ENCODE measurements at places on chromosomes 1 and 21. TPM values are rescaled to one million over a fixed set of nuclear protein-coding genes. Genes with fewer than 3 reads are reported as not detected.

The CFHR4 gene
- total RNA-seq = not detected

The MMP23B gene
- 1.2 TPM for total RNA-seq

DNA sequence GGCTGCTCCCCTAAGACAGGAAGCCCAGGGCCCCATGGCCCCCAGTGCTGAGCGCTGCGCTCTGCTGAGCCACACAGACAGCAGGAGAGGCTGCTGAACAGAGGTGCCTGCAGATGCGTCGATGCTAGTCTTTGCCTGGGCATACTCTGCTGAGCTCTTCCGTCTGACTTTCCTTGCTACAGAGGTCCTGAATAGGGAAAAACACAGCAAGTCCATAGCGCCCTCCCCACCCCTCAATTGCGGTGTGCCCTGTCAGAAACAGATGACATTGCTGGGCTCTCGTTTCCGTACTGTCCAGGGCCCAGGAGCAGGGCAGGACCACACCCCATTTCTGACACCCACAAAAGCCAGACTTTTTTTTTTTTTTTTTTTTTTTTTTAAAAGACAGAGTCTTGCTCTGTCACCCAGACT is 252.5 kb downstream of the SDCCAG8 start:
- H3K27me3 ChIP-seq = no peaks in the 10 kb centered on the region
- H3K4me1 ChIP-seq = peaks cover 47% of the 10 kb centered on the region
- H3K4me3 ChIP-seq = peak overlapping the region; percentile 66
- H3K27ac ChIP-seq = peak overlapping the region; percentile 92
- peaks cover 33% of the 10 kb centered on the region for H3K36me3 ChIP-seq

The GPATCH2 gene
- 10.0 TPM for total RNA-seq

The SYT14 gene
- total RNA-seq = not detected

GRCh38 chr1:58515794-58516401 is 30.6 kb downstream of the OMA1 start:
- no peaks in the 10 kb centered on the region for H3K27me3 ChIP-seq
- no peak overlapping the region for H3K4me3 ChIP-seq
- peaks cover 28% of the 10 kb centered on the region for H3K36me3 ChIP-seq
- peaks cover 12% of the 10 kb centered on the region for H3K4me1 ChIP-seq
- DNase-seq = no peak

GRCh38 chr1:26717017-26717491 is 21.2 kb downstream of the ARID1A start:
- no peaks in the 10 kb centered on the region for H3K27me3 ChIP-seq
- H3K4me3 ChIP-seq = no peak overlapping the region
- peaks cover 82% of the 10 kb centered on the region for H3K4me1 ChIP-seq
- peak overlapping the region; percentile 11 for H3K27ac ChIP-seq
- H3K36me3 ChIP-seq = peaks cover 38% of the 10 kb centered on the region

The LPAR3 gene
- total RNA-seq = 0.47 TPM

- no peaks in the 10 kb centered on the region for H3K27me3 ChIP-seq
- peak overlapping the region; percentile 25 for H3K4me3 ChIP-seq
- DNase-seq = no peak
- H3K27ac ChIP-seq = peak overlapping the region; percentile 83
Measured at GRCh38 chr1:228087771-228088251, 5.3 kb downstream of the ARF1 start.

DNA sequence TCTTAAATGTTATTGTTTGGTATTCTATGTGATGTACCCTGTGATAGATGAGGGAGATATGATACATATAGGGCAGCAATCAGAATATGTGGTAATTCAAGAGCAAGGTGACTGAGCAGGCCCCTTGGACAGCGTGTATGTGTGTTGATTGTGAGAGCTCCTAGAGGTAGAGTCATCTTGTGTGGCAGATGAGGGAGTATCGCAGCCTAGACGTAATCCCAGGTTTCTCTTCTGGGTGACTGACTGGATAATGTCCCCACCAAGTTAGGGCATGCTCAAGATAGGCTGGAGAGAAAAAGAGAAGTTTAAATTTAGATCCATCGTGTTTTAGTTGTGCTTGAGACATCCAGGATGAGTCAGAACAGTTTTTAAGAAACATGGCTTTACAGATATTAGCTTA is 185.3 kb downstream of the ZP4 start:
- no peaks in the 10 kb centered on the region for H3K36me3 ChIP-seq
- H3K4me3 ChIP-seq = no peak overlapping the region
- H3K27ac ChIP-seq = no peak overlapping the region
- no peak for DNase-seq
- H3K27me3 ChIP-seq = no peaks in the 10 kb centered on the region
- H3K4me1 ChIP-seq = no peaks in the 10 kb centered on the region

The ZNF648 gene
- not detected for total RNA-seq

DNA sequence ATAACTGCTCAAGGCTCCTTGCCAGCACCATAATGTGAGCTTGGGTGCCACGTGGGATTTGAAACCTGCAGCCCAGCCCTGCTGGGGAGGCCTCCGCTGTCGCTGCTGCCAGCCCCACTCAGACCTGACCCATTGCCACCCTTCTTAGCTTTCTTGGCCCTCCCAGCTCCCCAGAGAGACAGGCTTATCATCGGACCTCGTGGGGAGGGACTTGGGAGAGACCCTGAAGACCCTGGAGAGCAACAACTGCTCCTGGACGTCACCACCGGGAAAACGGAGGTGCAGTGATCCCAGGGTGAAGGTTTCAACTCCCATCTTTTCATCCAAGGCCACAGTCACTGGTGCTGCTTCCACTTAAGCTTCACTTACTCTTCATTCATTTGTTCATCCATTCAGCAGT is 596.1 kb downstream of the PTPRU start:
- no peak overlapping the region for H3K4me3 ChIP-seq
- no peak overlapping the region for H3K27ac ChIP-seq
- no peaks in the 10 kb centered on the region for H3K4me1 ChIP-seq
- peaks cover 3% of the 10 kb centered on the region for H3K27me3 ChIP-seq
- H3K36me3 ChIP-seq = no peaks in the 10 kb centered on the region

The ATP5PO gene
- total RNA-seq = 205 TPM

The FNDC10 gene
- total RNA-seq = 4.4 TPM

GRCh38 chr1:7407544-7407895 is 363.6 kb upstream of the VAMP3 start:
- H3K36me3 ChIP-seq = no peaks in the 10 kb centered on the region
- H3K4me3 ChIP-seq = no peak overlapping the region
- H3K4me1 ChIP-seq = no peaks in the 10 kb centered on the region
- no peaks in the 10 kb centered on the region for H3K27me3 ChIP-seq
- no peak overlapping the region for H3K27ac ChIP-seq

The HHAT gene
- total RNA-seq = 0.64 TPM

The F11R gene
- total RNA-seq = 13.5 TPM

The SNAP47 gene
- total RNA-seq = 35.3 TPM

The ZNF697 gene
- total RNA-seq = 0.47 TPM

The GJA8 gene
- not detected for total RNA-seq

- no peak for DNase-seq
- peaks cover 27% of the 10 kb centered on the region for H3K27me3 ChIP-seq
- H3K27ac ChIP-seq = no peak overlapping the region
- H3K4me1 ChIP-seq = no peaks in the 10 kb centered on the region
Measured at GRCh38 chr21:29939104-29939923, 482 bp downstream of the GRIK1 start.

- H3K27ac ChIP-seq = no peak overlapping the region
- DNase-seq = no peak
- H3K4me1 ChIP-seq = no peaks in the 10 kb centered on the region
- no peaks in the 10 kb centered on the region for H3K36me3 ChIP-seq
- no peak overlapping the region for H3K4me3 ChIP-seq
- no peaks in the 10 kb centered on the region for H3K27me3 ChIP-seq
Measured at GRCh38 chr1:202107321-202107761, 15.4 kb upstream of the GPR37L1 start.

- H3K27me3 ChIP-seq = peaks cover 3% of the 10 kb centered on the region
- H3K4me3 ChIP-seq = no peak overlapping the region
- H3K4me1 ChIP-seq = no peaks in the 10 kb centered on the region
Measured at GRCh38 chr1:185906186-185906585, 172.0 kb downstream of the HMCN1 start.

GRCh38 chr1:39928809-39929587 is 25.9 kb upstream of the MFSD2A start:
- H3K27ac ChIP-seq = no peak overlapping the region
- no peak for DNase-seq
- H3K27me3 ChIP-seq = peaks cover 2% of the 10 kb centered on the region

The KIF21B gene
- 155 TPM for total RNA-seq

The CLCA1 gene
- not detected for total RNA-seq

DNA sequence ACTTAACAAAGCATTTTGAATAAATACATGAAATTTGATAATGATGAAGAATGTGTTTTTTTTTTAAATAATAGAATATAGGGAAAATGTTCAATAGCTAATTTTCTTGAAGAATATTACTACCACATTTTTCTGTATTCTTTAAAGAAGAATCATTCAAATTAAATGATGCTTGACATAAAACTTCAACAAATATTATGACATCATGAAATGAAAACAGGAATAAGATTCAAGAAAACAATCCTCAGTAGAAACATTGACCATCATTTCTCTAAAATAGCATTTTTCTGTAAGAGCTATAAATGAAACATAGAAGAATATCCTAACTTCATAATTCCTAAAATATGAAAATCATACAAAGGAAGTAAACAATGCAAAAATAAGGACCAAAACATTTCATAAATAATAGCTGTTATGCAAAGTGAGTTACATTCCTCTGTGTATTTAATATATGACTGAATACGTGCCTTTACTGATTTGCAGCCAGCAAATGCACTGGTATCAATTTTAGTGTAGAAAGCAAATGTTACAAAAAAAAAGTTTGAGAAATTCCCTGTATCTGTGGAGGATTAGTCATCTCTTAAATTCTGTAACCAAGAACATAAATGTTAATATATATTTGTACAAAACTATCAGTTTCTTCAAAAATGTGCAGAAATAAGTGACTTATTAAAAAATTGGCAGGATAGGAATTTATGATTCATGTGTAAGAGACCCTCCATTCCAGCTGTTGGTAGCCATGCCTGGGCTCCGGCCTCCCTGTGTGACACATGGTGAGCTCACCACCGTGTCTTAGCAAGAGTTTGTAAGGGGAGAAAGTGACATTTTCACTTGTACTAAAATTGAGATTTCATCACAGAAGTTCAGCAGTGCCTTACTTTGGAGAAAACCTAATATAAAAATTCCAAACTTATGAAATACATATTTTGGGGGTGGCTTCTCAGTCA is 15.0 kb upstream of the PTPN14 start:
- H3K27me3 ChIP-seq = peaks cover 39% of the 10 kb centered on the region
- no peaks in the 10 kb centered on the region for H3K4me1 ChIP-seq
- H3K27ac ChIP-seq = no peak overlapping the region
- H3K36me3 ChIP-seq = no peaks in the 10 kb centered on the region
- no peak overlapping the region for H3K4me3 ChIP-seq

DNA sequence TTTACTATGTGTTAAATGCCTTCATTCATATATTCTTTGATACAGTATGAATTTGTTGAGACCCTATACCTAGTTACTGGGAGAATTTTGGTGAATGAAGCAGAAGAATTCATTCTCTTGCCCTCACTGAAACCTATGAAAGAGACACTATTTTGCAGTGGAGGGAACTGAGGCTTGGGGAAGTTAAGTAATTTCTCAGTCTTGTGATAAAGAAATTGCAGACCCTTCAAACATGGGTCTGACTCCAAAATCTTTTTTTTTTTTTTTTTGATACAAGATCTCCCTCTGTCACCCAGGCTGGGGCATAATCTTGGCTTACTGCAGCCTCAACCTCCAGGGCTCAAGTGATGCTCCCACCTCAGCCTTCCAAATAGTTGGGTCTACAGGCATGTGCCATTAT is 132.1 kb downstream of the DNM3 start:
- H3K36me3 ChIP-seq = no peaks in the 10 kb centered on the region
- H3K4me1 ChIP-seq = no peaks in the 10 kb centered on the region
- H3K27ac ChIP-seq = no peak overlapping the region
- H3K27me3 ChIP-seq = peaks cover 14% of the 10 kb centered on the region
- no peak overlapping the region for H3K4me3 ChIP-seq
- DNase-seq = no peak

DNA sequence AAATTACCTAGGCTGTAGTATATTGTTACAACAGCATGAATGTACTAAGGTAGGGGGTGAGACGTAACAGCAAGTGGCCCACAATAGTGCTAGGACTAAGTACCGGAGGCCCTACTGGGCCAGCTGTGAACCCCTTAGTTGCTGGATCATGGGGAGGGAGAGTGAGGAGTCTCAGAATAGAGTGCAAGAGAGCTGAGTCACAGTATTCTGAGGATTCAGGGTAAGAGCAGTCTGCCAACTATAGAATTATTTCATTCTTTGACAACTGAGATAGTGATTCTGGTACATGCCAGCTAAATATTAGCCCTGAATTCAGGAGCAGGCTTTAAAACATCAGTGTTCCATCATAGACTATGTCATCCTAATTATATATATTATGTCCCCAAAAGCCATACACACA is 218.7 kb downstream of the TM2D1 start:
- H3K27ac ChIP-seq = no peak overlapping the region
- H3K27me3 ChIP-seq = peaks cover 14% of the 10 kb centered on the region
- no peaks in the 10 kb centered on the region for H3K4me1 ChIP-seq
- no peaks in the 10 kb centered on the region for H3K36me3 ChIP-seq

The ARHGEF10L gene
- total RNA-seq = not detected

DNA sequence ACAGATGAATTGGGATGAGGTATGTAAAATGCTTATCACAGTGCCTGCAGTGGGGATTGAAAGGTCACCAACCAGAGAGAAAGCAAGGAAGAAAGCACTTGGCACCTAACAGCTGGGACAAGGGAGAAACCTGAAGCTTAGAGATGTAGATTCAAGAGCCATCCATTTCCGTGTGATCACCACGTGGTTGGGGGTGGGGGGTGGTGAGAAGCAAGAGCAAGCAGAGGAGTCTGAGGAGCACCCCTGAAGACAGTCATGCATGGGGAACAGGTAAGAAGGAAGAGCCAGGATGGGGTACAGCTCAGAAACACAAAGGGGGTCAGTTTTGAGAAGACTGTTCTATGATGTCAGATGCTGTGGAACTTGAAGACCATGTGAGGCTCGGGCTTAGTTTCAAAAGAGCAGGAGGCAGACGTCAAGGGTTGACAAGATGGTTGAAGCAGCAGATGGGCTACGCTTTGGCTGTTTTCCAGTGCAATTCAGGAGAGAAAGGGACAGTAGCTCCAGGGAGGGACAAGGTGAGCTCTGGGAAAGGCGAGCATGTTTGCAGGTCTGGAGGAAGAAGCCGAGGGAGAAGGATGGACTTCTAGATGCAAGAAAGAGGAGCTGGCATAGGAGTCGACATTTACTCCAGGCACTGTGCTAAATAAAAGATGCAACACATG is 17.4 kb downstream of the KANK4 start:
- DNase-seq = no peak
- H3K4me1 ChIP-seq = no peaks in the 10 kb centered on the region
- H3K36me3 ChIP-seq = no peaks in the 10 kb centered on the region

GRCh38 chr1:214318356-214318755 is 37.4 kb downstream of the SMYD2 start:
- H3K27ac ChIP-seq = no peak overlapping the region
- no peak overlapping the region for H3K4me3 ChIP-seq
- peaks cover 2% of the 10 kb centered on the region for H3K36me3 ChIP-seq
- no peaks in the 10 kb centered on the region for H3K27me3 ChIP-seq

The PLEKHA6 gene
- 0.02 TPM for total RNA-seq
